Fibroblast of lung (primary cell): ENCODE measurements at places on chromosomes 5 and 9.

- no peak for DNase-seq
These were observed 43.6 kb downstream of the GRIA1 start for GRCh38 chr5:153534102-153534501.

- peak; percentile 20 for DNase-seq
These were observed 305.5 kb downstream of the ARRDC3 start for GRCh38 chr5:91077623-91078022.

- DNase-seq: no peak
These were observed 4.7 kb upstream of the TEX53 start for GRCh38 chr9:114662081-114662989.

DNA sequence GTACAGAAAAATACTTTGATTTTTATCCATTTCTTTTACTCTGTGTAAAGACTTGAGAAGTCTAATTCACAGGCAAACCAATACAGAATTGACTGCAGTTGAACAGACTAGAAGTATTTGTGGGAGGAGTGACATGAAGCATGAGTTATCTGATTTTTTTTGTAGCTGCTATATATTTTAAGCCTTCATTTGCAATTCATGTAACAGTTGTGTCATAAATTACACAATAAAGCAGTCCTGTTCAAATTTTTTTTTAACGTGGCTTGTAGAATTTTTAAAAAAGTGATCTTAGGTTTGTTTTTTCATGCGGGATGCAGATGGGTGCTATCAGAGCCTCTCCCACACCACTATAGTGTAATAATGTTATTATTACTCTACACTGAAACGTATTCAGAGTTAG, 2.9 kb upstream of the MAML1 start:
- DNase-seq: no peak

DNA sequence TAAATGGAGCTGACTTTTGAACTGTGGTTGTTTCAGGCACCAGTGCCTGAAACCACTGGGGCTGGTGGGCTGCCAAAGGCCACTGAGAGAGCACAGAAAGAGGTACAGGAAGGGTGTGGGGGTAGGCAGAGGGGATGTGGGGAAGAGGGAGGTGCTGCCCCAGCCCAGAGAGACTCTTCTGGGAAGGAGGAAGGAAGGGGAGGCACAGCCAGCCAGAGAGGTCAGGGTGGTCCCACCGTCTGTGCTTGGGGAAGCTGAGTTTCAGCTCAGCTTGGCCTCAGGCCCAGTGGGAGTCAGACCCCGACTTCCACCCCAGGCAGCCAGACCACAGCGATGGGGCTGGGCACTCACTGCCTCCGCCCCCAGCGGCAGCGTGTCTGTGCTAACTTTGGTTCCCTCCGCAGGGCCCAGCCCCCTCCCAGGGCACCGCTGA, 8.6 kb upstream of the PHYKPL start:
- no peak for DNase-seq

DNA sequence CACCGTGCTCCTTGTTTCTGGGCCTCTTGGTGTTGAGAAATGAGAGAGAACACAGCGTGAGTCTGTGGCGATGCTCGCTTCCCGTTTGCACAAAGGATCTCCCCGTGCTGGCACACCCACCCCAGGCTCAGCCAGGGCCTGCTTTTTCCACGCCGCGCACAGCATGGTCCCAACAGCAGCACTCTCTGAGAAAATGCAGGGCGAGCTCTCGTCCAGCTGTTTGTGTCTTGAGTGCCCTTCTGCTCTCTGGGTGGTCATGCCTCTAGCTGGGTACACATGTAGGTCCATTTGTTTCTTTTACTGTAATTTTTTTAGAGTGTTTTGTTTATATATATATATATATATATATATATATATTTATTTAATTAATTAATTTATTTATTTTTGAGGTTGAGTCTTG, 26.6 kb downstream of the FBXW5 start:
- no peak for DNase-seq

DNA sequence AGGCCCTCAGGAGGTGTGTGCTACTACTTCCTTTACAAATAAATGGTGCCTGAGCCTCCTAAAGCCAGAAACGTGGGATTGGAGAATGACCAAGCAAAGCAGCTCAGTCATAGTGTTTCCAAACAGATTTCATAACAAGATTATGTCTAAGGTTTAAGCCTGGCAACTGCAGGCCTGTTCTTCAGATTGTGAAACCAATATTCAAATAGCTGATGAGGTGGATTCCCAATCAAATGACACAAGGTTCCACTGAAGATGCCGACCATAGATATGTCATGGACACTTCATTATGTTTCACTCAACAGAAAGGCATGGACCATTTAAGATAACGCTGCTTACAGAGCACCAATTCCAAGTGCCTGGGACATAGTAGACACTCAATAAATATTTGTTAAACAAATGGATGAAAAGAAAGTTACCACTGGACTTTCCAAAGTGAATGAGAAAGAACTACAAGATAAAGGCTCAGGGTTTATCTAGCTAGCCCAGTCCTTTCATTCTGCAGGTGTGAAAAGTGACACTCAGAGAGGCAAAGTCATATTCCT, 189.5 kb downstream of the ACTL7B start:
- DNase-seq: peak; percentile 15

DNA sequence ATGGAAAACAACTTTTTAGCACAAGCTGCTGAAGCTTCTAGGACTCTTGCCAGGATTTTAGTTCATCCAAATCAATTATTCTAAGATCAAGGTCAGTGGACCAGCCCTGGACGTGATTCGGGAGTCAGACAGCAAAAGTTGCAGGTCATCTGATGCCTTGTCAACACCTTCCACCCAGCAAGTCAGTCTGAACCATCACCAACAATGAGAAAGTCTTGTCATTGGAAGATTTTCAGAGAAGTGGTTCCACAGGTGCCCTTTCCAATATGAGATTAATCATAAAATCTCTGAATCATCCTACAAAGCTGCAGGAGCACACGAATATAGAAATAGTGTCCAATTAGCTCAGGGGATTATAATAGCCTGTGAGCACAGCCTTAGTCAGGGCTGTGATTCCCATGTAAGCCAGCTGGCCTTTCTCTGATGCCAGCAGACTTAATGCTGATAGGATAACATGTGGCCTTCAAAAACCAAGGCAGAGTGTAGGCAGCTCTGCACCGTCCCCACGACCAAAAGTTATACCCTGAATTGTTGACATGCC, 445.0 kb upstream of the TRPC7 start:
- peak; percentile 94 for DNase-seq

GRCh38 chr5:123810253-123810652, 298.3 kb downstream of the CSNK1G3 start:
- DNase-seq: peak; percentile 41

- no peak for DNase-seq
These were observed 17.0 kb downstream of the PALM2AKAP2 start for GRCh38 chr9:109797006-109797405.

- no peak for DNase-seq
These were observed 183.3 kb upstream of the DMAC1 start for GRCh38 chr9:7982907-7983306.

DNA sequence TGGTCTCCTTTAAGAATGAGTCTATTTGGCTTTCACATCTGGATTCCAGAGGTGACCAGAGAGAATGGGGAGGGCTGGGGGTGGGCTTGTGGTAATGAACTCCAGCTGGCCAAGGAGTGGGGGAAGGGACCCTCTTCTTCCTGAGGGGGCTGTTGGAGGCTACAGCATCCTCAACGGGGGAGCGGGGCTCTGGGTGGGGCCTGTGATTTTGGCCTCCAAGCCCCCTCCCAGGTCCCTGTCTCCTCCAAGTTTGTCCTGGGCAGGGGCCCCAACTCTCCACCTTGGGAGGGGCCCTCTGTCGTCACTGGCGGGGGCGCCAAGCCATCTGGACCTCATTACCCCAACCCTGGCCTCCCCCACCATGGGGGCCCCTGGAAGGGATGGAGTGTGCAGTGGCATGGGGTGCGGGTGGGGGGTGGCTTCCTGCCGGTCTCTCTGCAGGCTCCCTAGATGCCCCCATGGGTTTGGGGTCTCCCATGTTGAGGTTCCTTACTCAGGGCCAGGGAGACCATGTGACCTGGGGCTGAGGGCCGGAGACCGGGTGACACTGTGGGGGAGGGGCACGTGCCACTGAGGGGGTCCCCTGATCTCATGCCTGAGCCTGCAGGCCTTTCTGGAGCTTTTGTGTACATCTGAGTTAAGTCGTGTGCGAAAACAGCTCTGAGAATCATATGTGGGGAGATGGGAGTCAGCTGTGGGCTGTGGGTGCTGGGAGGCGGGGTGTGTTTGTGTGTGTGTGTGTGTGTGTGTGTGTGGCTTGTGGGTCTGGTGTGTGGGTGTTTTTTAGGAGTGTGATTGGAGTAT, 32.4 kb downstream of the GOLGA2 start:
- DNase-seq: peak; percentile 71

- no peak for DNase-seq
These were observed 5.0 kb downstream of the TNIP1 start for GRCh38 chr5:151075698-151076331.

- DNase-seq: no peak
These were observed 4.6 kb downstream of the ZNF367 start for GRCh38 chr9:96413302-96414221.

- DNase-seq: peak; percentile 95
These were observed 118.3 kb downstream of the PIK3R1 start for GRCh38 chr5:68333649-68334552.

GRCh38 chr9:127395497-127396252, 1.3 kb upstream of the SLC2A8 start:
- DNase-seq: peak; percentile 2

DNA sequence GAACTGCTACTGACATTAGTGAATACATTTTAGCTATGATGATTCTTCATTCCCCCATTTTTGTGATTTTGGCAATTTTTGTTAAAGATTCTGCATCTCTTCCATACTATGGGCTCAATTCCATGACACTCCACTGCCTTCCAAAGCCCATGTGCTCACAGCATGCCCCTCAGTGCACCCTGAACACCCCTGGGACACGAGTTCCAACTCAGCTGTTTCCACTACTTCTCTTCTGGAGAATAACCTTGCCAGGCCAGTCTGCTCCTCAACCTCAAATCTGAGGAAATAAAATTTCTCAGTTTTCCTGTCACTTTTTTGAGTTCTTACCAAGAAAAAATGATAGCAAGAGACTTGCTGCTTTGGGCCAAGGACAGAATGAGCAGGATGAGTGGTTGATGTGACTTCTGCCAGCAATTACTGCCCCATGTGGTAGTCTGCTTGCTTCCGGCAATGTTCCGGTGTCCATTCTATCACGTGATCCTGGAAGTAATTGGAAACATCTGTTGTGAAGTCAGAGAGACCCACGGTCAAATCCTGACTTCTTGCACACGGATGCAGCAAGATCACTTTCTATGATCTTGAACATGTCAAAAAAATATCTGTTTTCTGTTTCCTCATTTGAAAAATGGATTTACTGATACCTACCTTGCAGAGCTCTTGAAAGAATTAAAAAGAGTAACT, 58.3 kb downstream of the EGFLAM start:
- no peak for DNase-seq

DNA sequence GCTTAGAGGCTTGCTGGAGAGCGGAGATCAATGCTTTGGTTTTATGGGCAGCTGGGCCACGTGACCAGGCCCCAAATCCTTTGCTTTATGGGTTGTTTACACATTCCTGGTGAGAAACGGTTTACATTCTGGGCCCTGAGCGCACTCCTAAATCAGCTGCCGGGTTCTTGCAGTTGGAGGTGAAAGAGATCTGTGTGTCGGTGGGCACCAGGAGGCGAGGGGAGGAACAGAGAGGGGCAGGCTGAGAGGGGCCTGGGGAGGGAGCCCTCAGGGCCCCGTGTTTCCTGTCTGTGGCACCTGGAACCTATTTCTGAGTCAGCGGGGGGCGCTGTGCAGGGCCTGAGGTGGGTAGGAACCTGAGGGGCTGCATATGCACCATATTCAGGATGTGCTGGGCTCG, 63.5 kb upstream of the HAND1 start:
- DNase-seq: no peak

GRCh38 chr9:100575765-100576386, 2.0 kb upstream of the CAVIN4 start:
- peak; percentile 52 for DNase-seq

DNA sequence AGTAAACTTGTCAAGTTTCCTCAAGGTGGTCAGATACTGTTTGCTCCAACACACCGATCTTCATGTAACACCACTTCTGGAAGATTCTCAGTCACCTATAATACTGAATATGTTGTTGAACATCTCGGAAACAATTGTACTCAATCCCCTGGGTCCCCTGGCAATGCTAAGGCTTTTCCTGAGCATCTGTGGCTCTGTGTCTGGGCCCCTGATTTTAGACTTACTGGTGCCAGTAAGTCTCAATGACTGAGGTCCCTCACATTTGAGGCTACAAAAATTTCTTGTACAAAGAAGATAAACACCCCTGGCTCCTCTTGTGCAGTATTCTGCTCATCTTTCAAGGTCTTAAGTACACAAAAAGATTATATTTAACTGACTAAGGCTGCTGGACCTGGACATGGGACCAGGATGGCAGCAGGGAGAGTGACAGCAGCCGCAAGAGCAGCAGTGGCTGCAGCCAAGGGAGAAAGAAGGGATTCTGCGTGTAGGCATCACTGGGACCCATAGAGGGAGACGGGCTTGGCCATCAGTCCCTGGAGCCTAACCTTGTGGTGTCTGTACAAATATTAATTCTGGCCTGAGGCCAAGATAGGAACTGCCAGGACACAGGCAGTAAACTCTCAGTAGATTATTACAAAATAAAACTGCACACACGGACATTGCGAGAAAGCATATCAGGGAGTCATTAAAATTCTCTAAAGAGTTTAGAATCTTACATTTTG, 49.0 kb upstream of the TNPO1 start:
- DNase-seq: peak; percentile 27

DNA sequence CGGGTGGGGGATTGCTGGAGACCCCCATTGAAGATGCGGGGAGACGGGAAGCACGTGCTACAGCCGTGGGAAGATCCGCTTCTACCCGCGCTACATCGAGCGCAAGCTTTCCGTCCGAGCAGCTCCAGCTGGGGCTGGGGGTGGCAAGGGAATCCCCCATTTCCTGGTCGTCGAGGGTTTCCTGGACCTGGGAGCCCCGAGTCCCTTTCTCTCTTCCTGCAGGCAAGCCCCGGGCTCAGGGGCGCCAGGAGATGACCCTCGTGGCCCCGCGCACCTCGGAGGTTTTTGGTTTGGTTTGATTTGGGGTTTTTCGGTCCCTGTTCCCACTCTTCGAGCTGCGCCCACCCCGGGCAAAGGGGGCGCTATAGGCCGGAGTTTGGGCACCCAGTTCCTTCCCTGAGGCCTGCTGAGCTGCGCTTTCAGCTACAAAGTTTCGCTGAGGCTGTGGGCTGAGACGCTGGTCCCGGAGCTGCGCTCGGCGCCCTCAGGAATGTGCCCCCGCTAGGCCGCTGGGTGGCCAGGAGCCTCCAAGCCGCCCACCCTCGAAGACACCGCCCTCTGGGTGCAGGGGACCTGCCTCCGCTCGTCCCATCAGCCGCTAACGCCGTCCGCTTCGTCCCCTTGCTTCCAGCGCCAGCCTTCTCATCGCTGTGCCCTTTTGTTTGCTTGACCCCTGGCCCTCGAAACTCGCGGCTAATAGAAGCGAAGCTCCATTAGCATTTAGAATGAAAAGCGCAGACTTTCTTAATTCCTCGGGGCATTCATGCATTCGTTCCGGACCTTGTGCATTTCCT, 2.9 kb downstream of the NR4A3 start:
- DNase-seq: peak; percentile 49

- peak; percentile 86 for DNase-seq
These were observed 24.6 kb downstream of the NR2F1 start for GRCh38 chr5:93607367-93608258.

- DNase-seq: no peak
These were observed 130.6 kb upstream of the ADRA1B start for GRCh38 chr5:159785656-159786055.

GRCh38 chr9:130770679-130771442, 64.2 kb upstream of the ABL1 start:
- peak; percentile 90 for DNase-seq

GRCh38 chr5:176570044-176570443, 20.9 kb downstream of the CDHR2 start:
- DNase-seq: peak; percentile 54

GRCh38 chr5:89849830-89850512, 559.6 kb downstream of the CETN3 start:
- DNase-seq: peak; percentile 71

GRCh38 chr9:129352146-129352865, 174.2 kb upstream of the IER5L start:
- no peak for DNase-seq
